ENCODE measurements at places on chromosomes 5 and 9. TPM values are rescaled to one million over a fixed set of nuclear protein-coding genes. Genes with fewer than 3 reads are reported as not detected.

DNA sequence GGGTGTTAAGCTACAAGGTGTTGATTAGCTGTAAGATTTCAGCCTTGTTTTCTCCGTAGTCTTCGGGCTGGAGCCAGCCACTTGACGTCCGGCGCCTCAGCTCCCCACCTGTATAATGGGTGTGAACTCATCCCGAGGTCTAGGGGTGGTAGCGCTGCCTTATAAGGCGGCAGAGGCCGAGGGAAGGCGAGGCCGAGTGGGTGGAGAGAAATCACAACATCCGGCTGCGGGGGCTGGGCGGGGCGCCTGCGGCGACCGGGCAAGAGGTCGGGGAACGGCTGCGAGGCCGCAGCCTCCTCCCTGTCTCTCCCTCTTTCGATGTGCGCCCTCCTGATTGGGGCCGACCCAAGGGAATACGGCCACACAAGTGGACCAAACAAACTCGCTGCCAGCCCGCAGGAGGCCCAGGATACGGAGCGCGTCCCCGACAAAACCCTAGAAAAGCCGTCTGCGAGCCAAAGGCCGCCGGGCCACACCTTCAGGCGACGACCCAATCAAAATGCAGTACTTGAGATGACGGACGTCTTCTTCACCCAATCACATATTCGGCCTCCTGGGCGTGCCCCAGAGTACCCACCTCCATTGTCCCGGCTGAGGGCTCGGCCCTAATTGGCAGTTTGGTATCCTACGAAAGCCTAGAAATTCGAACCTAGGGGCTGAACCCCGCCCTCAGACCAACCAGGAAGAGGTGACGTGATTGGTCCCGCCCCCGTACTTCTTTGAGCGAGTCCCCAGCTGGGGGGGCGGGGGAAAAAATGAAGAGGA lies 493 bp upstream of the GRK6 start:
- peak; percentile 100 for DNase-seq

DNA sequence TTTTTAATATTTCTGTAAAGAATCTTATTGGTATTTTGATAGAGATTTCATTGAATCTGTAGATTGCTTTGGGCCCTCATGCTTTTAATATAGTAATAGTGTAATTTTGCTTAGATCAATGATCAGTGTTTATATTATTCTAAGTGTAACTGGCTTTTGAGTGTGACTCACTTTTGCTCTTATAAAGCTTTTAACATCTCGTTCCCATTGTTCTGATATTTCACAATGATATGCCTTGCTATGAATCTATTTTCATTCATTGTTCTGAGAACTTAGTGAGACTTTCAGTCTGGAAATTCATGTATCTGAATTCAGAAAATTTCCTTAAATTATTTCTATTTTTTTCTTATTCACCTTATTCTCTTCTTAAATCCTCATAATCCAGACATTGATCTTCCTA lies 13.5 kb upstream of the MAMDC2 start:
- DNase-seq = peak; percentile 39

Gene ESM1
- total RNA-seq = 1.8 TPM

DNA sequence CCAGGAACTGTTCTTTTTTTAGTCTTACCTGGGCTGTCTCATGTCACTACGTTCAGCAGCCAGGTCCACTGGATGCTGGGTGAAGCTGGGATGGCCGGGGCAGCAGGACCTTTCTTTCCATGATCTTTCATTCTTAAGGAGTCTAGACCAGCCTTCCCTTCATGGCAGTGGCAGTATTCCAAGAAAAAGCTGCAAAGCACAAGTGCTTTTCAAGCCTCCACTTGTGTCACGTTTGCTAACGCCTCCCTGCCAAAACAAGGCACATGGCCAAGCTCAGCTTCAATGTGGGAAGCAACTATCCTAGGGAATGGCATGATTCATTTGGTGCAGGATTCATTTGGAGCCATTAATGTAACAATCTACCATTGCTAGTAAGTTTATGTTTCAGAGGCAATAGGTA lies 94.8 kb downstream of the RCL1 start:
- DNase-seq = peak; percentile 70

Gene TAF11L5
- not detected for total RNA-seq

Gene CDKN2B
- 44.9 TPM for total RNA-seq

Gene FBP2
- total RNA-seq = not detected

Gene ZDHHC11
- total RNA-seq = 2.5 TPM

GRCh38 chr5:128777052-128777451 lies 188.2 kb upstream of the SLC27A6 start:
- no peak for DNase-seq

GRCh38 chr5:139744471-139745131 lies 51.0 kb upstream of the PSD2 start:
- no peak for DNase-seq

DNA sequence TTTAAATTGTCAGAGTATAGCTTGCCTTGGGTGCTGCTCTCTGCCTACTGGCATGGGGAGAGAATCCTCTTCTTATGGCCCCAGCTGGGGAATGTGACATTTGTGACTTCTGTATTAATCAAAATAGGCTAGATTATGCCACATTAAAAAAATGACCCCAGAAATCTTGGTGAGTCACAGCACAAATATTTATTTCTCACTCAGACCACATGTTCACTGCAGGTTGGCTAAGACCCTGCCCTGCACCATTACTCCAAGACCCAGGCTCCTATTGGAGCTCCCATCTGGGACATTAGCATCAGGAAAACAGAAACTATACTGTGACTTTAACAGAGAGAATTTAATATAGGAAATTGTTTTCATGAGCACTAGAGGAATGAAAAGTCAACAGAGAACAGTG lies 16.6 kb upstream of the WHRN start:
- DNase-seq = no peak

DNA sequence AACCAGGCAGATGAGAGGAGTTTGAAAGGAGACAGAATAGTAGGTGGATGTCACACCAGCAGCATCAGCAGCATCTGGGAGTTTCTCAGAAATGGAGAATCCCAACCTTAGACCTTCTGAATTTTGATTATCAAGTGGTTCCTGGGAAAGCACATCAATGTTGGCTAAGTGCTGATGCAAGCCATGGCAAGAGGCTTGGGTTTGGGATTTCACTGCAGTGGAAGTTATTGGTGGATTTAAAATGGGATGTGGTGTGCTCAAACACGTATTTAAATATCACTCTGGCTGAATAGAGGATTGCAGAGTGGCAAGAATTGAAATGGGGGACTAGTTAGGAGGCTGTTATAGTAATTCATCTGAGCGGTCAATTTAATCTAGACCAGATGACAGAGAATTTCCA lies 387.8 kb upstream of the WWC1 start:
- DNase-seq = peak; percentile 50

Gene TAF11L14
- not detected for total RNA-seq

DNA sequence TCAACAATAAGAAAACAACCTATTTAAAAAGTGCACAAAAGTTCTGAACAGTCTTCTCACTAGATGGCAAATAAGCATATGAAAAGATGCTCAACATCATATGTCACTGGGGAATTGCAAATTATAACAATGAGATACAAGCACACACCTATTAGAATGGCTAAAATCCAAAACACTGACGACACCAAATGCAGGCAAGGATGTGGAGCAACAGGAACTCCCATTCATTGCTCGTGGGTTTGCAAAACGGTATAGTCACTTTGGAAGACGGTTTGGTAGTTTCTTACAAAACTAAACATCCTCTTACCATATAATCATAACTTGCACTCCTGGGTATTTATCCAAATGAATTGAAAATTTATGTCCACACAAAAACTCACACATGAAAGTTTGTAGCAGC lies 100.9 kb upstream of the TBC1D2 start:
- DNase-seq = peak; percentile 58

DNA sequence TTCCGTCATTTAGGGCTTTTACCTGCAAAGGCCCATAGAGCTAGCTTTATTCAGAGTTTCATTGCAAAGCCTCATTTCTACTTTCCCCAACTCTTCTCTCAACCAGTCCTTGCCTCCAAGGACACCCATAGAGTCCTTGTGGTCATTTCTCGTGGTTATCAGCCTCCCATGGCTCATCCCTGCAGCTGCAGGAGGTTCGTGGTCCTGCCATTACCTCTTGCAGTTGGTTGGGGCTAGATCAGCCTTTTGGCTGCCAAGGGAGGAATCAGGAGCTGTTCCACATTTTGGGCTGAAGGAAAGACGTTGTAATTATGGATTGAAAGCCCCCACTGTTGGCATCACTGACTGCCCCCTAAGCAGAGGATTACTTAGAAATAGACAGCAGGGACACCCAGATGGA lies 231.0 kb downstream of the MAN2A1 start:
- no peak for DNase-seq

GRCh38 chr5:158679221-158679641 lies 420.5 kb downstream of the EBF1 start:
- DNase-seq = no peak

Gene TMEFF1
- total RNA-seq = 2.5 TPM

DNA sequence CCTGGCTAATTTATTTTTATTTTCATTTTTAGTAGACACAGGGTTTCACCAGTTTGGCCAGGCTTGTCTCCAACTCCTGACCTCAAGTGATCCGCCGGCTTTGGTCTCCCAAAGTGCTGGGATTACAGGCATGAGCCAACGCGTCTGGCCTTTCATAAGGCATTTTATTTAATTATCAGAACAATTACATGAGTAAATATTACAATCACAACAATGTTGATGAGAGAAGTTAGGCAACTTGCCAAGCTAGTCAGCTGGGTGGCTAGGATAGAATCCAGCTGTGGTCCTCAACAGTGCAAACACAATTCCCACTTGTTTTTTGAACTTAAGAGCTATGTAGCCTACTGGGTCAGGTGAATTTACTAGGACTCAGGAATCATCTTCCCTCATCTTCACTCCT lies 22.0 kb downstream of the C9orf57 start:
- DNase-seq = no peak

DNA sequence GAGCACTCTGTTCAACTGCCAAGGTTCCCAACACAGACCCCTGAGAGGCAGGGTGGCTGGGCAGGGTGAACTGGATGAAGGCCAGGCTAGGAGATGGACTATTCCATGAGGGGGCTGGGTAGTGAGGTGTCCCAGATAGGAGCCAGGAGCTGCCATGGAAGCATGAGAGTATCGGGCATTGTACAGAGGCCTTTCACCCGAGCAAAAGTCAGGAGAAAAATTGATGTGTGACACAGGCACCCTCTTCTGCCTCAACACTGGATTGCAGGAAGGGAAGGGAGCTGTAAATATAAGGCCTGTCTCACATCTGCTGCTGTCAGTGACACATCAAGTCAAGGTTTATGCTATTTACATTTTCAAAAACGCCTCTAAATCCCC lies 74.6 kb downstream of the UBAP1 start:
- peak; percentile 70 for DNase-seq

Gene SLC6A3
- total RNA-seq = not detected

DNA sequence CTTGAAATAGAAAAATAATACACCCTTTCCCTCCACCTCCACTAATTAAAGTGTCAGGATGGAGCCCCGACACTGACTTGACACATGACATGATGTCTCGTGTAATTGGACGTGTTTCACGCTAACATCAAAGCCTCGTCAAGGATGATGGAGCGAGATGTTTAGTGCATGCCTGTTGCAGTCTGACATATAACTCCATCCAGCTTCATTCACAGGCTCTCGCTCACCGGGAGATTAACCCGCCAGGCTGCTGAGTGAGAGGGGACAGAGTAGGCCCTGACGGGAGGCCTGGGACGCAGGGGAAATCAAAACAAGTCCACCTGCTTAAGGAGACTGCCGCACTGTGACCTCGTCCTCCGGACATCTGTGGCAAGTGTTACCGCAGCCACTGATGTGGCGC lies 263.5 kb downstream of the SLIT3 start:
- no peak for DNase-seq

Gene LMX1B
- not detected for total RNA-seq

Gene TRIM36
- under 0.01 TPM for total RNA-seq

DNA sequence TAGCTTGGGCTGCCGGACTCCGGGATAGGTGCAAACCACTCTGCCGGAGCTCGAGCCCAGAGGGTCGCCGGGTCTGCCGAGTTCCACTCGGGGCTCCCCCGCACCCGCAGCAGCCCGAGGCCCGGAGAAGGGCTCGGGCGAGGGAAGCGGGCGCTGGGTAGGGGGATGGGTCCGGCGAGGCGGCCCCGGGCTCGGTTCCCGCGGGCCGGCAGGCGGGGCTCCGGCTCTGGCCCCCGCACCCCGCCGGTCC lies 507 bp downstream of the RICTOR start:
- DNase-seq = no peak

Gene ADGRV1
- 0.17 TPM for total RNA-seq

Gene C5orf58
- total RNA-seq = not detected

DNA sequence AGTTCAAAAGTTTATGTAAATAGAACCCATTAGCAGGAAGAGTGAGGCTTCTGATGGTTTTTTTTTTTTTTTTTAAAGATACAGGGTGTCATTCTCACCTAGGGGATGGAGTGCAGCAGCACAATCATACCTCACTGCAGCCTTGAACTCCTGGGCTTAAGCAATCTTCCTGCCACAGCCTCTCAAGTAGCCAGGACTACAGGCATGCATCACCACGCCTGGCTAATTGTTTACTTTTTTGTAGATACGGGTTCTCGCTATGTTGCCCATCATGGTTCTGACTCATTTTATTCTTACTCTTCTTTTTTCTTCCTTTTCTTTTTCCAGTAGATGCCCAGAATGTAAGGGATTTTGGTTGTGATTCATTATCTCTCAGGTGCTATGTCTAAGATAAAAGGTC lies 201.1 kb downstream of the NNT start:
- no peak for DNase-seq

Gene IFNB1
- total RNA-seq = 0.17 TPM

Gene PDE6A
- total RNA-seq = under 0.01 TPM

Gene AFAP1L1
- total RNA-seq = 9.5 TPM

- DNase-seq = no peak
These were observed 185.1 kb upstream of the DMAC1 start for GRCh38 chr9:7984692-7985091.

- DNase-seq = no peak
These were observed 186.8 kb upstream of the NFIB start for GRCh38 chr9:14500705-14501104.

DNA sequence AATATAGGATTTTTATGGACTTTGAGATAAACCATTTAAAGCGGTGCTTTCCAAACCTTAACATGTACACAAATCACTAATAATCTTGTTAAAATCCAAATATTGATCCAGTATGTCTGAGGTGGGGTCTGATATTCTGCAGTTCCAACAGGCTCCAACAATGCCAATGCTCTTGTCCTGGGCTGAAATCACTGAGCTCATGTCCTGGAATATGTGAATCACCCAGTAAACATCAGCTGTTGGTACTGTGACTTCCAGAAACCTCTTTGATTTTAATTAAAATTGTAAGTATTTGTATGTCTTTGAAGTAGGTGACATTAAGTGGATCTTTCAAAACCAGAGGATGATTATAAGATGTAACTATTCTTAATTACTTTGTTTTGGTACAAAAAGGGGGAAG lies 52.8 kb upstream of the CAST start:
- DNase-seq = no peak

Gene DNAJC21
- total RNA-seq = 64.4 TPM

Gene SHISAL2B
- not detected for total RNA-seq

- no peak for DNase-seq
These were observed 209.4 kb upstream of the MSX2 start for GRCh38 chr5:174514983-174515394.

DNA sequence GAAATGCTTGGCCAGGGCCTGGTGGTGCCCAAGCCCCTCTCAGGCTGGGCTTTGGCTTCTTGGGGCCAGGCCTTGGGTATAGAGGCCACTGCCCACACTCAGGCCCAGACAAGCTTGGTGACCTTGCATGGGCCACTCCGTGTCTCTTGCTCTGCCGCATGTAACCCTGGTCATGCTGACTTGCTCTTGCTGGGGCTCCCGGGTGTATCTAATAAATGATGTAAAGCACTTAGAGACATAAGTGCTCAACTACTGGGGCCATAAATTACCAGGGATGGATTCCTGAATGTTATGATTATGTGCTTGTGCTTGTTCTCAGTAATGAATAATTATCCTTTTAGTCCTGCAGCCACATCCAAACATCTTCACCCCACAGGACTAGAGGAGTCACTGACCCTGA lies 54.0 kb downstream of the C5orf15 start:
- DNase-seq = no peak
